ENCODE measurements at places on chromosomes 4 and X.

- no peak for DNase-seq
Measured at GRCh38 chr4:108006361-108006760, 16.7 kb downstream of the HADH start.

- no peak for DNase-seq
Measured at GRCh38 chr4:79198951-79199587, 126.8 kb downstream of the NAA11 start.

GRCh38 chrX:123884809-123885408, 25.1 kb downstream of the XIAP start:
- DNase-seq: no peak

GRCh38 chr4:78601013-78601412, 49.4 kb downstream of the ANXA3 start:
- no peak for DNase-seq

DNA sequence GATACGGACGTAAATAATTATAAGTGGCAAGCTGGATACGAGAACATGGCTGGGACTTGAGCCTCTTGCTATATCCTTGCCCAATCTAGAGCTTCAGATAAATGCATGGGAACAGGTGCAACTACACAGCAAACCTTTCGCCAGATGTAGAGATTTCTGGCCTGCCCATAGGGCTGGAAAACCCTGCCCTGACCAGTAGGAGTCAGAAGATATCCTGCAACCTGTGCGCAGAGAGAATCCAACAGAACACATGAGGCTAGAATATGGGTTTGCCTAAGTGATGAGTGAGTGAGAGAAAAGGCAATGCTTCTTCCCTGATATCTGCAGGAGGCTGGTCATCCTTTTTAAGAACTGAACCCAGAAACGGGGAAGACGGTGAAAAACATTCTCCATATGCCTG, 805.3 kb upstream of the TENM3 start:
- no peak for DNase-seq

- no peak for DNase-seq
Measured at GRCh38 chr4:133823177-133823576, 378.4 kb downstream of the PABPC4L start.

DNA sequence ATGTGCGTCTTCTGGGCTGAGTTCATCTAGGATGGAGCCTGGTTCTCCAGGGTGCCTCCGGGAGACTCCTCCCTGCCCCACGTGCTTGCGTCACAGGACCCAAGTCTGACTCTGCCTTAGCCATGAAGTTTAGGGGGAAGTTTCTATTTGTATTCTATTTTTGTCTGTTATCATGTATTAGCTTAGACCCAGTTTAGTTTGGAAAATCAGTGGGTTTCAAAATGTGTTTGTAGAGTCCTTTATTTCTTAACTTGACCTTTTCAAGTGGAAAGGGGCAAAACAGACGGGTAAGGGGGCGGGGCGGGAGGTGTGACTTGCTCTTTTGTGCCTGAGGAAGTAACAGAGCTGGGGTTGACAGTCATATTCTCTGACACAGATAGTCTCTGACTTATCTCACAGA, 86.0 kb downstream of the HTT start:
- DNase-seq: no peak

DNA sequence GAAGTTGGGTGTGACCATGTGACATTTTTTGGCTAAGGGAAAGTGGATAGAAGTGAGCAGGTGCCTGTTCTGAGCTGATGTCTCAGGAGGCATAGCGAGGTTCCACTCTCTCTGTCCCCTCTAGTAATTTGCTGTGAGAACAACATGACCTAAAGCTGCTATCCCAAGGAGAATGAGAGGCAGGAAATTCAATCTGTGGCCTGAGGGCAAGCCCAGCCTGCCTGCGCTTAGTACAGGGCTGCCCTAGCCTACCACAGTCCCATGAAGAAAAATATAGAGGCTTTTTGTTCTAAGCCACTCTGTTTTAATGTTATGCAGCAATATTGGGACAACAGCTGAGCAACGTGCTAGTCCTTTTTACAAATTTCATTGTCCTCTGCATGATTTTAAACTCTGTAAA, 193.1 kb downstream of the LDB2 start:
- DNase-seq: no peak

GRCh38 chrX:53251307-53251706, 26.3 kb upstream of the KDM5C start:
- DNase-seq: no peak

DNA sequence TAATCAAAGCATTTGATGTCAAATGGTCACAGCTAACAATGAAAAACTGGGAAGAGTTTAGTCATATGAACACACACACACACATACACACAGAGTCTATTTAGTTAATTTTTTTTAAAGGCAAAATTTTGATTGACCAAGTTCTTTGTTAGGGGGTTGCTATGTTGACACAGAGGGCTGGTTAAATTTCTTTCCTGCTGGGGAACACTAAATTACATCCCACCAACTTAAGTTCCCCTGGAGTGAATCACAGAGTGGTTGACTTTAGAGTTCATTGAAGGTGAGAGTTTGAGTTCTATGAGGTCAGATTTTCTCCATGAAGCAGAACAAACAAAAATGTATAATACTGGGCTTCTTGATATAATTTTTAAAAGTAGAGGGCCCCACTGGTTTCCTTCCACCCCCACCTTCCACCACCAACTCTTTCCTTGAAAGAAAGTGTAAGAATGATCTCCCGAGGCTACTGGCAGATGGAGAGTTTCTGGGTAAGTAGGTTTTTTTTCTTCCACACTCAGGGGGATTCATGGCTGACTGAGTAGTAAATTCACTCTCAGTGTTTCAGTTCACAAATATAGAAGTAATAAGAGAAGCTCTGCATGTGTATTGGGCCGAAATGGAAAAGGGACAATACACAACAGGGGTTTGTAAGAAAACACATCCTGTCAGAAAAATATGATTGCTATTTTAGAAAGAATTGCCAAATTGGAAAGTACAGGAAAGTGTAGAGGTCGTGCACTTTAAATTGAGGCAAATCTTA, 917.0 kb upstream of the LCORL start:
- DNase-seq: no peak

DNA sequence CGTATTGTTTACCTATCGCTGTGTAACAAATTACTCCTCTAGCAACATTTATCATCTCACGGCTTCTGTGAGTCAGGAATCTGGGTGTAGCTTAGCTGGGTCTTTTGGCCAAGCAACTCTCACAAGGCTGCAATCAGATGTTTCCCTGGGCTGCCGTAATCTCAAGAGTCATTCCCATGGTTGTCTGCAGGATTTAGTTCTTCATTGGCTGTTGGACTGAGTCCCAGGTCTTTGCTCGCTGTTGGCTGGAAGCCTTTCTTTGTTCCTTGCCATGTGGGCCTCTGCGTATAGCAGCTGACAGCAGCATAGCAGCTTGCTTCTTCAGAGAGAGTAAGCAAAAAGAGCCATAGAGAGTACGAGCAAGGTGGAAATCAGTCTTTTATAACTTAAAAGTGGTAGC, 16.8 kb downstream of the POLR2B start:
- DNase-seq: no peak

GRCh38 chr4:114649908-114650307, 51.3 kb downstream of the UGT8 start:
- DNase-seq: no peak

DNA sequence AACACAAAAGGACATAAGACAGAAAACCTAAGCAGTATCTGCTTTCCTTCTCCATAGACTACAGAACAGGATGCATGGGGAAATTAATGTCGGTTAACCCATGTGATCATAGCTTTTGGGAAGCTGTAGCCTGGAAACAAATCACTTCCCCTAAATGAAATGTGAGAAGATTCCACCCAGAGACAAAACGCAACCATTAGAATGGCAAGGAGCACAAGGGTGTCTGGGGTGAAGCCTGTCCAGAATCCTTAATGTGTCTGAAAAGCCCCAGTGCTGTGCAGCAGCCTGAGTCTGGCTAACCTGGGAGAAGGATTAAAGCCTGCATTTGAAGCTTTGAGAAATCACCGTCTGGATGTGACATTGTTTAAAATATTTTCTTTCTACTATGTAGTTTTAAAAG, 213.3 kb downstream of the ANKRD50 start:
- DNase-seq: no peak

GRCh38 chr4:121728066-121728465, 31.3 kb upstream of the ANXA5 start:
- DNase-seq: peak; percentile 92

- no peak for DNase-seq
Measured at GRCh38 chrX:106243376-106243775, 75.3 kb downstream of the PWWP3B start.

DNA sequence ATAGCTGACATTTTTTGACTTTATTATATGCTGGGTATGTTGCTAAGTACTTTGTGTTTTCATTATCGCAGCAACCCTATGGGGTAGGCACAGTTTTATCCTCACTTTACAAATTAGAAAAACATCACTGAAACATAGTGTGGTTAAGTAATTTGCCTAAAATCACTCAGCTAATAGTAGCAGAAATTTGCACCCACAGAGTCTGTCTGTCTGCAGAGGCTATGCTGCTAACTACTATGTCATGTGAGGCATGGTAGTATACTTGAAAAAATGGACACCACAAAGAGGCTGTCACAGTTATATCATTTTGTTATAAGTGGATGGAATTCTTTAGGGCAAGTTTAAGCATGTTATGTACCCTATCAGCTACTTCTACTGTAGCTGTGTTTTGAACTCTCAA, 69.0 kb downstream of the STAG2 start:
- no peak for DNase-seq

DNA sequence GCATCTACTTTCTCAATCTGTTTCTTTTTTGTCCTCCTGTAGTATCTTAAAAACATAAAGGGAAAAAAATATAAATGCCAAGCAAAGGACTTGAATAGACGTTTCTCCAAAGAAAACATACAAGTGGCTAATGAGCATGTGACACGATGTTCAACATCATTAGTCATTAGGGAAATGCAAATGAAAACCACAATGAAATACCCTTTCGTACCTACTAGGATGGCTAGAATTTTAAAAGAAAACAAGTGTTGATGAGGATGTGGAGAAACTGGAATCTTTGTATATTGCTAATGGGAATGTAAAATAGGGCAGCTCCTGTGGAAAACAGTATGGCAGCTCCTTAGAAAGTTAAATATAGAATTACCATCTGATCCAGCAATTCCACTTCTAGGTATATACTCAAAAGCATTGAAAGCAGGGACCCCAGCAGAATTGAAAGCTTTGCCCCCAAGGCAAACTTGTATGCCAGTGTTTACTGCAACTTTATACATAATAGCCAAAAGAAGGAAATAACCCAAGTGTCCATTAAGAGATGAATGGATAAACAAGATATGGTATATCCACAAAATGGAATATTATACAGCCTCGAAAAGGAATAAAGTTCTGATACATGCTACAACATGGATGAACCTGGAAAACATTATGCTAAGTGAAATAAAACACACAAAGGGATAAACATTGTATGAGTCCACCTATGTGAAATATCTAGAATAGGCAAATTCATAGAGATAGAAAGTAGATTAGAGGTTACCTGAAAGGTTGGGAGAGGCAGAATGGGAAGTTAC, 138.3 kb downstream of the SH3KBP1 start:
- DNase-seq: no peak

DNA sequence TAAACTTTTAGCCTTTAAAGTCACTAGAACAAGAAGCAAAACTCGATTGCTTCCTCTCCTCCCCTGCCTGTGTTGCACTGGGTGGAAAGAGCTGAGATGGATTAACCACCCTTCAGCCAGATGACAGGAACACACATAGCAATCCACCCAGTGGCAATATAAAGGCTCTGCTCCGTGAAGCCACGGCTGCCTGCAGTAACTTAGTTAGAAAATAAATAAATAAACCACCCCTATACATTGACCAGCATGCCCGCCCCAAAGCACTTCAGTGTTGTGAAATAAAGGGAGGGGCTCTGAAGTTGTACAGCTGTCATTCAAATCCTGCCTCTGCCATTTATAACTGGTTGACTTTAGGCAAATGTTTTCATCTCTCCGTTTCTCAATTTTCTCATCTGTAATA, 217.1 kb upstream of the LDB2 start:
- no peak for DNase-seq

DNA sequence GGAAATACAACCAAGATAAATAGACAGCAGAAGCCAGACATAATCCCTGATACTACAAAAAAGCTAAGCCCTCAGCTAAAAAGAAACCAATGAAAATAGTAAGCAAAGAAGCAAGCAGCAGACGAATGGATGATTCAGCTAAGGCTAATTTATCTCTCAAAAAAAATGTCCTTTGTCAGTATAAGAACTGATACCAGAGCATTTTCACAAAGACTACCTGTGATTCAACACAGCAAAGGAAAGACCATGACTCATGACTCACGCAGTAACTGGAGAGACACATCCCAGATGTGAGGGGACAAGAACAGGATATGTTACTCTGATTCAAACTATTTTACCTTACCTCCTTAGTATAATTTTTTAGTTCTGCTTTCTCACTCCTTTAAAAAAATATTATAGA, 22.7 kb upstream of the TMPRSS11F start:
- DNase-seq: no peak

DNA sequence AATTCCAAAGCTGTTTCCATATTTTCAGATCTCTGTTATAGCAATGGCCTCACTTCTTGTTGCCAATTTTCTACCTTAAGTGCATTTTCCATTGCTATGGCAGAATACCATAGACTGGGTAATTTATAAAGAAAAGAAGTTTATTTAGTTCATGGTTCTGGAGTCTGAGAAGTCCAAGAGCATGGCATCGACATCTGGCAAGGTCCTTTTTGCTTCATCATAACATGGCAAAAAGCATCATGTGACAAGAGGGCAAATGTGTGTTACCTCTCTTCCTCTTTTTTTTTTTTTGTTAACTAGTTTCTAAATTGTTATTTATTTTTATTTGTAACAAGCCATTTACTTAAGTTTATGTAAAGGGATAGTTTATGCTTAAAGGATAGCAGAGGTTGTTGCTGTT, 45.2 kb upstream of the SYTL5 start:
- no peak for DNase-seq

DNA sequence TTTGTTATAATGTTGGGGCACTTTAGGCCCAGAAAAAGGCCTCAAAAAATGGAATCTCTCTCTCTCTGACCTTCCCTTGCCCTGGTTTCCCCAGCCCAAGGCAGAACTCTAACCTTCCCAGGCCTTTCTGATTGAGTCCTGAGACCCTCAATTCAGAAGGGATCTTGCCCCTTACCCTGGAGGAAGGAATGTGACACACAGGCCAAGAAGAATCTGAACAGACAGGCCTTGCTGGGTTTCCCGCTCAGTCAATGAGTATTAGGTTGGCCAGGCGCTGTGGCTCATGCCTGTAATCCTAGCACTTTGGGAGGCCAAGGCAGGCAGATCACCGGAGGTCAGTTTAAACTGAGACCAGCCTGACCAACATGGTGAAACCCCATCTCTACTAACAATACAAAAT, 27.6 kb downstream of the ELOVL6 start:
- no peak for DNase-seq

DNA sequence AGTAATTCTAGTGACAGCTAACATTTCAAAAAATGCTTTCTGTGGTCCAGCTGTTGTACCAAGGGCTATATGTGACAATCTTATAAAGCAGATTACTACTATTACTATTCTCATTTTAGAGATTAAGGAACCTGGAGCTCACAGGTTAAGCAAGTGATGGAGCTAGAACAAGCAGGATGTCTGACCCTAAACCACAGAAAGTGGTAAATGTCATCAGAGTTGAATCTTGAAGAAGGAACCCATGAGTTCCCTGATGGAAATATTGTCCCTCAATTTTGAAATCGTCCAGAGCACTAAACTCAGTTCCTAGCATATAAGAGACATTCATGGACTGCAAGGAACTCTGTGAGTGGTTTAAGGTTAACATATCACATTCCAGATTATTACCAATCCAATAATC, 214.0 kb downstream of the APBB2 start:
- no peak for DNase-seq

All from AG04449 (cell line).